ENCODE measurements at places on chromosomes 7 and 10.

DNA sequence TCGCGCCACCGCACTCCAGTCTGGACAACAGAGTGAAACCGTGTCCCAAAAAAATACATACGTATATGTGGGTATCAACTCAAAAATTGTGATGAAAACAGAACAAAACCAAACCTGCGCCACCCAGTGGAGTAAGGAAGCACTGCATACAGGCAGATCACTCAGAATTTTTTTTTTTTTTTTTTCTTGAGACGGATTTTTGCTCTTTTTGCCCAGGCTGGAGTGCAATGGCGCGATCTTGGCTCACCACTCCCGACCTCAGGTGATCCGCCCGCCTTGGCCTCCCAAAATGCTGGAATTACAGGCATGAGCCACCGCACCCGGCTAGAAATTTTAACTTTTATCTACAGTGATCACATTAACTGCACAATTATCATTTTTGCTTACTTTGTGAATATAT lies 9.1 kb upstream of the TMEM236 start:
- DNase-seq = peak; percentile 26

DNA sequence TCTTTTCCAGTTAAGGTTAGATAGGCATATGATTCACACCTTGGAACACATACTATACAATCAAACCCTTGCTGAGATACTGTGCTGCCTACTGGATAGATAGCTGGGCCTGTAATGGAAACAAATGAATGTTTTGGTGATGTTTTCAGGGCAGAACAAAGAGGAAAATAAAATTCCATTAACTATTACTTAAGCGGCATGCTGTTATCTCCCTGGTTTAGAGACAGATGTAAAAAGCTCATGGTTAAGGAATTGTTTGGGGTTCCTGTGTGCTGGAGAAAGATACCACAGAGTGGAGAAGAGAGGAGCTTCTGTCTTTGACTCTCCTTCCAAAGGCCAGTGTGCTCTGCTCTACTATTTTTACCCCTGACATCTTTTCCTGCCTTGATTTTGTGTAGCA lies 341.1 kb downstream of the PLXDC2 start:
- DNase-seq = no peak

DNA sequence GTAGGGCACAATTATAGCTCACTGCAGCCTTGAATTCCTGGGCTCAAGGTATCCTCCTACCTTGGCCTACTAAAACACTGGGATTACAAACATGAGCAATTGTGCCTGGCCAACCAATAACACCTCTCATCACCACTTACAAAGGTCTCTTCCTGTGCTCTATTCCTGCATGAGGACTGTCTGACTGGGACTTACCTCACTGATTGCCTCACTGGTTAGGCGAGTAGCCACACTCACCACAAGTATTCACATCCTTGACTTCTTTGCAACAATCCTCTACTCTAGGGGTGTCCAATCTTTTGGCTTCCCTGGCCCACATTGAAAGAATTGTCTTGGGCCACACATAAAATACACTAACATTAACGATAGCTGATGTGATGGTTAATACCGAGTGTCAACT lies 22.6 kb upstream of the PDIA4 start:
- DNase-seq = no peak

DNA sequence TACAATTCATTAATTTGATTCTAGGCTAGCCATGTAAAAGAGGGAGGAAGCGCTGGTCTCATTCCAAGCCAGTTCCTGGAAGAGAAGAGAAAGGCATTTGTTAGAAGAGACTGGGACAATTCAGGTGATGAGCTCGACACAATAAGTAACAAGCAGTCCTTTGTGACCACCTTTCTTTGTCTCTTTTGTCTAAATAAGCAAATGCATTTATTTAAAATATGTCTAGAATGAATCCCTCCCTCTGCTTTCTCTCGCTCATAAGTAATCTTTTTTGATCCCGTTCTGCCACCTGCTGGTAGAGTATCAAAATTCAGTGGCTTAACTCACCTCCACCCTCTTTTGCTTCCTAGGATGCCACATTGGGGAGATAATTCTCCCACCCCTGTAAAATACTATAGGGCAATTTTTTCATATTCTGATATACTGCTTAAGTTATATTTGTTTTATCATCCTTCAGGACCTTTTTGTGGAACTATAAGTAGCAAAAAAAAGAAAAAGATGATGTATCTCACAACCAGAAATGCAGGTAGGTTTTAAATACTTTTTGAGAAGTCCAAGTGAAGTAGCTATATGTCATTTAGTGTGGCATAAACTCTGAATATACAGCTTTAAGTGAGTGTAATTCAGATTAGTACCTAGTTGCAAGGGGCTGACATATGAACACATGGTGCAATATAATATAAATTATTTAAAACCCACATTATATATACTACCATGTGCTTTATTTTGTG lies 91.5 kb downstream of the GSDME start:
- DNase-seq = peak; percentile 2

DNA sequence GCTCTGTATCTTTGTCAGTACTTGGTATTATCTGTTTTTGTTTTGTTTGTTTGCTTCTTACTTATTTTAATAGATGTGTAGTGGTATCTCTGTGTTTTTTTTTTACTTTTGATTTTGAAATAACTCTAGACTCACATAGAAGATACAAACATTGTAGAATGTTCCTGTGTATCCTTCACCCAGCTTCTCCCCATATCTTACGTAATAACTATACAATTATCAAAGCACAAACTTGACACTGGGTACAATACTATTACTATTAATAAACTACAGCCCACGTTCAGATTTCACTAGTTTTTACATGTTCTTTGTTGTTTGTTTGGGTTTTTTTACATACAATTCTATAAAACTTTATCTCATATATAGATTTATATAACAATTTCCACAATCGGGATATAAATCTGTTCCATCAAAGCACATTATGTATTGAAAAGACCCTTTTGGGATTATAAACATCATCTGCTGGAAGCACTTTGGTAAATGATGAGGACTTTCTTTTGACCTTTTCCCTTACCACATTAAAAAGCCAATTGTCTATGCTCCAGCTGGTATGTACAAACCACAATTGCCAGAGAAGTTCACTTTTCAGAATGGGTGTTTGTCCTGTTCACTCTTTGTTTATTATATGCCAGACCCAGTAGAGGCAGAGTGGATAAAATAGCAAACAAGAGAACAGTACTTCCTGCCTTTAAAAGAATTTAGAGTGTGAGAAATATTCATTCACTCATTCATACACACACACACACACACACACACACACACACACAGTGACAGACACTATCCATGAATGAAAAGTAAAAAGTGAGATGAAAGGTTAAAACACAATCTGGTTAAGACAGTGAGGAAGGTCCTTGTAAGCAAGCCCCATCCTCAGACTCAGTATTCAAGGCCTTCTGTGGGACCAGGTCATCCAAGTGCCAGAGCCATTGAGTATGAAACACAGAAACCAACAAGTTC lies 113.0 kb downstream of the SGMS1 start:
- DNase-seq = no peak

DNA sequence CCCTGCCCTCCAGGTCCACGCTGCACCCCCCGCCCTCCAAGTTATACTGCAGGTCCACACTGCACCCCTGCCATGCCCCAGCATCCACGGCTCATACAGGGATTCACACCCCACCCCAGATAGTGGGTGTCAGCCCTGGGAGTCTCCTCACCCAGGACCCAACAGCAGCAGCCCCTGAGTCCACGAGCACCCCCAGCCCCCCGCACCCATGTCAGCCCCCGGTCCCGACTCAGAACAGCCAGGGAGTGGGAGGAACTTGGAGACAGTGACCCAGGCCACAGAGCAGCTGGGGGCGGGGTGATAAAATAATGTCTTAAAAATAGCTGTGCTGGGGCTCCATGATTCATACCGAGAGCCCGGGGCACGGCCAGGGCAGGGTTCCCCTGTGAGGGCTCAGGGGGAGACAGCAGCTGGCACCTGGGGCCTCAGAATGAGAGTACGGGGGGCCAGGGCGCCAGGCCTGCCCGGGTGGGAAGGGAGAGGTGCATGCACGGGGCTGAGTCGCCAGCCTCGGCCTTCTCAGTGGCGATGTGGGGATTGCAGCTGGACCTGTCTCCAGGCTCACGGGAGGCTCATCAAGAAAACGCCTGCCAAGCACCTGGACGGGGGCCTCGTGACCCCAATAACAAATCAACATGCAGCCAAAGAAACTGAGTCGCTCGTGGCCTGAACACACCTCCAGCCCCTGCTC lies 29.8 kb downstream of the ADAP1 start:
- DNase-seq = peak; percentile 37

DNA sequence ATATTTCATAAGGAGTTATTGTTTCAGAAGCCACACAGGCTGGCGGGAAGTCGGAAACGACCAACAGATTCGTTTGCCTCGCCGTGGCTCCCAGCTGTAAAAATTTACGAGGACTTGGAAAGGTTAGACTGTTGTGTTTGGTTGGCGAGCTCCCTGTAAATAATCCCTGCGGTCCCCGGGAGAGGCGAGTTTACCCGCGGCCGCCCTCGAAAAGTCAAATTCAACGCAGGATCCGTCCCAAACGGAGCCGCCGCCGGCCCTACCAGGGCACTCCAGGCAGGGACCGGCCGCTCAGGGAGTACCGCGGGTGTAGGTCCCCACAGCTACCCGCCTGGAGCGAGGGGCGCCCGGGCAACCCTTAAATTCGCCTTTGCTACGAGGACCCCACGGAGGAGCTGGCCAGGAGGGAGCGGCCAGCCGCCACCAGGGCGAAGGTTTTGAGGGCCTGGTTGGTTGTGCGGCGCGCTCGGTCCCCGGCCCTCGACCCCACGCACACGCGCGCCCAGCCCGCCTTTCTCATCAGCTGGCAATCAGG lies 726 bp upstream of the HOXA9 start:
- no peak for DNase-seq

GRCh38 chr10:120403109-120403508 lies 53.9 kb upstream of the PLPP4 start:
- DNase-seq = no peak

All from activated T-helper 1 cell treated with anti-CD3 and anti-CD28 coated beads, Interleukin-2, amount 50 U/mL, for 16 hours (primary cell).